Hematopoietic multipotent progenitor cell (in vitro differentiated cells): ENCODE measurements at places on chromosomes 2 and 18. TPM values are rescaled to one million over a fixed set of nuclear protein-coding genes. Genes with fewer than 3 reads are reported as not detected.

GRCh38 chr2:9812945-9813311 lies 30.3 kb upstream of the TAF1B start:
- no peak for DNase-seq

DNA sequence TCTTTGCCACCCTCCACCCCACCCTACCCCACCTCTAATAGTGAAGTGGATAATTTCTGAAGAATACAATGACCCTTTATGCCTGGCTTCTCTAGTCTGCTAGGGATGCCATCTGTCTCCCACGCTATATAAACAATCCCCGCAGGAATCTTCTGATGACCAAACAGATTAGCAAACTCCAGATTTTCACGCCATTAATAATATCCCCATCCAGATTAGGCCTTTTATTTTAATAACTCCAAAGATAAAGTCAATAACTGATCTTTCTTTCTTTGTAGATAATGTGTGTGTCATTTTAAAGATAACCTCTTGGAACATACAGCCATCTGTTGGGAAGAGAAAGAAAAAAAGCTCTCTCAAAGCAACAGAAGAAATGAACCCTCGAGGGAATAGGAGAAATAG lies 47.9 kb upstream of the CCDC150 start:
- no peak for DNase-seq

DNA sequence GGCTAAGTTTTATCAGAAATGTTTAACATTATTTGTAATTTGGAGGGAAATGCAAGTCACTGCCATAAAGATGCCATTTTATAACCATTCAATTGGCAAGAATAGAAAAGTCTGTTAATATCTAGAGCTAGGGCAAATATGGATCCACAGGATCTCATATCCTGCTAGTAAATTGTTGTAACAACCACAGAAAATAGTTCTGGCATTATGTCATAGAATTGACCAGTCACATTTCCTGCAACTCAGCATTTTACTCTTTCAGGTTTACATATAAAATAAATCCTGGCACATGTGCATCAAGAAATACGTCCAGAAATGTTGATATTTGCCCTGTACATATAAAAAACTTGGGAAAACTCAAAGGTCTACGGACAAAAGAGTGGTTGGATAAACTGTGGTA lies 32.9 kb downstream of the OSBPL6 start:
- DNase-seq: no peak

The CDH20 gene
- total RNA-seq: 0.27 TPM

The TMEM237 gene
- 8.6 TPM for total RNA-seq
